ENCODE measurements at places on chromosomes 5 and 9. TPM values are rescaled to one million over a fixed set of nuclear protein-coding genes. Genes with fewer than 3 reads are reported as not detected.

GRCh38 chr9:136527721-136528710 lies 17.8 kb downstream of the NOTCH1 start:
- DNase-seq: no peak

GRCh38 chr5:81717226-81717625 lies 33.7 kb downstream of the SSBP2 start:
- no peak for DNase-seq

GRCh38 chr5:172102218-172102870 lies 85.7 kb downstream of the STK10 start:
- DNase-seq: no peak

- DNase-seq: no peak
Measured at GRCh38 chr9:33080534-33080933, 4.1 kb upstream of the SMU1 start.

- DNase-seq: no peak
Measured at GRCh38 chr5:53430618-53431252, 49.7 kb upstream of the FST start.

- DNase-seq: no peak
Measured at GRCh38 chr5:43609752-43610151, 6.8 kb downstream of the NNT start.

DNA sequence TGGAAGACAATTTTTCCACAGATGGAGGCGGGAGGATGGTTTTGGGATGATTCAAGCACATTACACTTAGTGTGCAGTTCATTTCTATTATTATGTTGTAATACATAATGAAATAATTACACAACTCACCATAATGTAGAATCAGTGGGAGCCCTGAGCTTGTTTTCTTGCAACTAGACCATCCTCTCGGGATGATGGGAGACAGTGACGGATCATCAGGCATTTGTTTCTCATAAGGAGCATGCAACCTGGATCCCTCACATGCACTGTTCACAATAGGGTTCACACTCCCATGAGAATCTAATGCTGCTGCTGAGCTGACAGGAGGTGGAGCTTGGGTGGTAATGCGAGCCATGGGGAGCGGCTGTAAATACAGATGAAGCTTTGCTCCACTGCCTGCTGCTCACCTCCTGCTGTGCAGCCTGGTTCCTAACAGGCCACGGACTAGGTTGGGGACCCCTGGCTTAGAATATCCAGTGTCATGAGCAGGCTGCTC lies 1.6 kb downstream of the STKLD1 start:
- DNase-seq: no peak

- no peak for DNase-seq
Measured at GRCh38 chr9:72460342-72461312, 60.8 kb upstream of the TMC1 start.

The IL5 gene
- not detected for polyA plus RNA-seq

The CTXN3 gene
- not detected for polyA plus RNA-seq

The OR1N2 gene
- not detected for polyA plus RNA-seq

The PCDHGC3 gene
- polyA plus RNA-seq: 56.3 TPM

All from BJ (cell line).